ENCODE measurements at places on chromosomes 1 and 21.

- DNase-seq = no peak
Observed at GRCh38 chr1:223052931-223053330, 90.1 kb downstream of the TLR5 start.

GRCh38 chr1:157652859-157653493 is 47.6 kb downstream of the FCRL3 start:
- DNase-seq = no peak

GRCh38 chr21:32093646-32094462 is 185.0 kb downstream of the MIS18A start:
- DNase-seq = no peak

DNA sequence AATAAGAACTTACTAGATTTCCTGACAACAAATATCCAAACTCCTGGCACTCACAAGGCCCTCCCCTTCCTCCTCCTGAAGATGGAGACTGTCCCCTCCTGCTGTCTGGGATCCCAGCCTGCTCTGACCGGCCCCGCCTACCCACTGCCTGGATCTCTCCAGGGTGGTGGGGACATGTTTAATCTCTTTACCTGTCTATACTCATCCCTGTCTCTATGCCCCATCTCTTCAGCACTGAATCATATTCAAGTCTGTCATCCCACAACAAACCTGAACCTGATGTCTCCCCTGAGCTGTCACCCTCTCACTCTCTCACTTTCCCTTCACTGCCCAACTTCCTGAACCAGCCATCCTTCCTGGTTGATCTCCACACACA is 22.1 kb downstream of the MATN1 start:
- no peak for DNase-seq

DNA sequence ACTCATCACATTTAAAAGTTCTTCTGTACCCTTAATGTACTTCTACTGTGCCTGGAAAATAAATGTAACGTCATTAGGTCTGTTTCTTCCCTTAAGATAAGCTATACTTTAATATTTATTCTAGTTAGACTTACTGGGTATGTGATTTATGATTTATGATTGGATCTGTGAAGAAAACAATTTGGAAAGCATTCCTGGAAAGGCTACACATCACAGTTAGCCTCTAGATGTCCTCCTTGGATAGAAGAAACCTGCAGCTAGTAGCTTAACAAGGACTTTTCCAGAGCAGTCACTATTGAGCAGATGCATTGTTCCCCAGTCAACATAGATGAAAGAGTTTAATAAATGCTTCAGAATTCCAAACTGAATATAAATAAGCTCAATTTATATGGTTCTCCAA is 22.2 kb upstream of the ABL2 start:
- DNase-seq = peak; percentile 20

DNA sequence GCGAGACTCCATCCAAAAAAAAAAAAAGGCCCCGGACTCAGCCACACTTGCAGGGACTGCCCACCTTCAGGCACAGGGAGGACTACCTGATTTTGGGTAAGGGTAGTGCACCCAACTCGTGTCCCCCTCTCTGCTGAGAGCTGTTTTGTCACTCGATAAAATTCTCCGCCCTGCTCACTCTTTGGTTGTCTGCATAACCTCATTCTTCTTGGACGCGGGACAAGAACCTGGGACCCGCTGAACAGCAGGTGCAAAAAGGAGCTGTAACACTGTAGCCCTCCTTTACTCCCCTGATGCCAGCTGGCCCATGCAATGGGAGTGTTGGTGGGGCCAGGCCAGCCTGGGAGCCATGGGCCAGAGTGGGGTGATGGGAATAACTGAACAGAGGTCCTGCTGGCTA is 10.6 kb downstream of the S100B start:
- DNase-seq = no peak

- no peak for DNase-seq
Observed at GRCh38 chr21:39096754-39097153, 86.5 kb downstream of the PSMG1 start.

DNA sequence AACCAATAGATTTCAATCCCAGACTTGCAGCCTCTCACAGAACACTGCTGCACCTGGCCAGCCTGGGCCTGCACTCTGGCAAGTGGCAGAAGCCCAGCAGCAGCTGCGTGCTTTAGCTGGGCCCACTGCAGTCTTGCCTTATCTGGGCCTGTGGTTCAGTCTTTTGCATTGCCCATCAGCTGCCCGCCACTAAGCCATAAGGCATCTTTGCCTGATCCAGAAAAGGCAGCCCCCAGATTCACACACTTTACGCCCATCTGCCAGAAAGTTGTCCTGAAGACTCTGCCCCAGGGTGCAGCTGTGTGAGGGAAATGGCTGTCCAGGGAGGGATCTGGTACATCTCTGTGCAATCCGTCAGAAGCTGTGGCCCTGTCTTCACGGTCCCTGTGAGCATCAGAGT is 217.0 kb downstream of the DNAH14 start:
- DNase-seq = no peak

GRCh38 chr21:45916011-45916840 is 65.3 kb upstream of the COL6A1 start:
- no peak for DNase-seq

- DNase-seq = peak; percentile 67
Observed at GRCh38 chr1:153985341-153985912, 712 bp downstream of the RAB13 start.

GRCh38 chr1:50214717-50215116 is 106.0 kb downstream of the ELAVL4 start:
- DNase-seq = no peak

DNA sequence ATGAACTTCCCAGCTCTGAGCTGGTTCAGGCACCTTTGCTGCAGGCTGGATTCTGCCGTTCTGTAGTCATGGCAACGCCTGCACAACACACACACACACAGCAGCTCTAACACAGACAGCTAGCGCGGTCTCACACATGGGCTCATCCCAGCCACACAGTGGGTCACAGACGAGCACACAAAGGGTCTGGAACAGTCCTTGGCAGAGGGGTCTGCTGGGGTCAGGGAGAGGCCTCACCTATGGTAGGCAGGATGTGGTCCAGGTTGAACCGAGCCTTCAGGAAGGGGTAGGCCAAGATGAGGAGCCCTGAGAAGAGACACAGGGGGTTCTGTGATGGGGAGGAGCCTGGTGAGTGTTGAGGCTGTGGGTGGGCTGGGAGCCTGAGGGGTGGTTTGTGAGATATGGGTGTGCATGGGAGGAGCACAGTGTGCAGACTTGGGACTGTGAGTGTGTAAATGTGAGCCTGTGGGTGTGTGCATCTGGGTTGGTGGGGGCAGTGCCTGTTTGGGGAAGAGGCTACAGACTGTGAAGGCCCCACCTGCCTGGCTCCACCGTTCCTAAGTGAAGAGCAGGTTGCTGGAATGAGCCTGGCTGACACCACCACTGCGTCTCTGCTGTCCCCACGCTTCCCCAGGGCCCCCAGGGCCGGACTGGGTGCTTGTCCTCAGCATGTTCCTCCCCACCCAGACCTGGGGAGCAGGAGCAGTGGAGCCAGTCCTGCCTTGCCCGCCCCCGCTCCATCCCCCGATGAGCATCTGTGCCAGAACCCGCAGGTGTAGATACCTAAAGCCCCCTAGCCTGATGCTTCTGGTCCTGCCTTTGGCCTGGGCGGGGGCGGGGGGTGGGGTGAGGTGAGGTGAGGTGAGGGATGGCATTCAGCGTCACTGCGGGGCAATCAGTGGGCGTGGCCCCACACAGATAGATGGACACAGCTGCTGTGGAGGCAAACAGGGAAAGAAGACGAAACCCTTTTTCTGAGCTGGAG is 1.5 kb downstream of the KNCN start:
- DNase-seq = no peak

DNA sequence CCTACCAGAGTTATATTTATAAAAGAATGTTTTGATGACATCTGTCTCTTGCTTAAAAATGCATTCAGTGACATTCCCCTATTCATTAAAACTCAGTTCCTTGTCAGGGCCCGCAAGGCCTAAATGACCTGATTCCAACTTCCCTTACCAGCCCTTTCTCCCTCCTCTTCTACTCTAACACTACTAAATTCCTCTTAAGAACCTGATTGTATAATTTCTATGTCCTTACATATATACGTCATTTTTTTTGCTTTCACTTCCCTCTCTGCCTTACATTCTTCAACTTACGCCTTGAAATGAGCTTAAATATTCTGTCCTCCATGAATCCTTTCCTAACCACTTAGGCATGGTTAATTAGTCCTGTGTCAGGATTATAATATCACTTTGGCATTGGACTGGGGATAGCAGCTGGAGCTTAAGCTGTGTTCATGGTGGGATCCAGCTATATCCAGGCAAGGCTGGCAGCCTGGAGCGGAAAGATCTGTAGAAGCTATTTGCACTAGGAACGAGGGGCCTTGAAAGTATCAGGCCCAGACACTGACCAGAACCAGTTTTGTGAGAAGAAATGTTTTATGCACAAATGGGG is 360.2 kb upstream of the PTBP2 start:
- DNase-seq = no peak

DNA sequence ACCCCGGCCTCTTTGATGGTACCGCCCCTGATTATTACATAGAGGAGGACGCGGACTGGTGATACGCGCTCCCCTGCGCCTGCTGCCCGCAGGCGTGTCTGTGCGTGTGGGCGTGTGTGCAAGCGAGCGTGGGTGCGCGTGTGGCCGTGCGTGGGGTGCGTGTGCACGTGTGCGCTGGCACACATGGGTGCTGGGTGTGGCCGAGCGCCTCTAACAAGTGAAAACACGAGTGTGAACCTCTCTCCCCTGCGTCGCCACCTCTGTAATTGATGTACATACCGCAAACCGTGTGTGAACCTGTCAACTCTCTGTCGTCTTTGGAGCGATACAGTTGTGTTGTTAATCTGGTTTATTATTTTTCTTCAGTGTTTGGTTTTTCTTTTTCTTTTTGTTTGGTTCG is 87.8 kb upstream of the TMEM51 start:
- no peak for DNase-seq

- no peak for DNase-seq
Observed at GRCh38 chr1:221946768-221947167, 204.9 kb upstream of the DUSP10 start.

- DNase-seq = no peak
Observed at GRCh38 chr1:22517956-22518355, 45.3 kb upstream of the EPHA8 start.

GRCh38 chr21:31974454-31974985 is 101.7 kb downstream of the HUNK start:
- DNase-seq = no peak

DNA sequence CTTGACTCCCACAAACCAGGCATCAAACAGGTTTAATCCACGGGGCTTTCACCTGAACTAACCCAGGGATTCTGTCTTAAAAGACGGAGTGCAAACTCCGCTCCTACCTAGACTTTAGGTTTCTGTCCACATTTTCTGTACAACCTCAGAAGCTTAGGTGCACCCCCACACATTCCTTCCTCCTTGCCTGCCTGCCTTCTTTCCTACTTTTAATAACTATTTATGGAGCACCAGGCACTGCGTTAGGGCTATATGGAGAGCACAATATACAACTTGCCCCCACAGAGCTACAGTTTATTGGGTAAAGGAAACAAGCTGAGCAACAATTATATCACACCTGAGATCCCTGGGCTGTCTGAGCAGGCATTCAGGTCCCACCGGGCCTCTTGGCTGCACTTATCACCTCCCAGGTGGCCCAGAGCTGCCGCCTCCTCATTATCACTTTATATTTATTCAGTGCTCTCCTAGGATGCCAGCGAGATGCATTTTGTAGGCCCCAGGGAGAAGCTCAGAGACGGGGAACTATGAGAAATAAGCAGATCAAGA is 64.1 kb downstream of the DNTTIP2 start:
- DNase-seq = no peak

- peak; percentile 9 for DNase-seq
Observed at GRCh38 chr1:177620636-177621190, 349.1 kb downstream of the SEC16B start.

DNA sequence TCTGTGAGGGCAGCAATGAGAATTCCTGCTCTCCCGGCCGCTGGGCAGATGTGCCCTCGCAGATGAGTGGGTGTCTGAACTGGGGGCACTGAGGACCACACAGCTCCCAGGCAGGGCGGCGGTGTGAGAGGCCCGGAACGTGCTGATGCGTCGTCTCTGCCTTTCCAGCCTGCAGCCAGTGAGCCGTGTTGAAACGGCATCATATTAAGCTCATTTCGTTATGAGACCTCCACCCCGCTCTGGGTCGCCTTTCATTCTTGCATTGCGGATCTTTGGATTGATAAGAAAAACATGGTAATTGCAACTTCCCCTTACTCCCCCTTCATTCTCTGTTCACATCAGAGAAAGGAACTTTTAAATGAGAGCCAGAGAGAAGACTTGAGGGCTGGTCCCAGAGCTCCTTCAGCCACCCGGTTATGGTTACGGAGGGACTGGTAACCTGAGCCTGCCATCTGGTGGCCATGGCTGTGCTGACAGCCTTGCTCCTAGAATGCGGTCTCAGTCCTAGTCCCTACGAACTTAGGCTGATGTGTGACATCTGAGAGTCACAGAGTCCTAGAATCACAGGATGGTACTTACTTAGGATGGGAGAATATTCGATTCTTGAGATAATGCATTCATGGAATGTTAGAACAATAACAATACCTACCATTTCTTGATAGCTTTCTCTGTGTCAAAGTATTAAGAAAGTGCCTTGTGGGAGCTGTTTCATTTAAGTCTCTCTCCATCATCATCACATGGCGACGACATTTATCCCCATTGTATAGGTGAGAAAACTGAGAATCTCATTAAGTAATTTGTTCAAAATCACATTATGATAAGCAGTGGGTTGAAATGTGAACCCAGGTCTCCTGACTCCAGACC is 271.0 kb downstream of the TRABD2B start:
- DNase-seq = peak; percentile 29

DNA sequence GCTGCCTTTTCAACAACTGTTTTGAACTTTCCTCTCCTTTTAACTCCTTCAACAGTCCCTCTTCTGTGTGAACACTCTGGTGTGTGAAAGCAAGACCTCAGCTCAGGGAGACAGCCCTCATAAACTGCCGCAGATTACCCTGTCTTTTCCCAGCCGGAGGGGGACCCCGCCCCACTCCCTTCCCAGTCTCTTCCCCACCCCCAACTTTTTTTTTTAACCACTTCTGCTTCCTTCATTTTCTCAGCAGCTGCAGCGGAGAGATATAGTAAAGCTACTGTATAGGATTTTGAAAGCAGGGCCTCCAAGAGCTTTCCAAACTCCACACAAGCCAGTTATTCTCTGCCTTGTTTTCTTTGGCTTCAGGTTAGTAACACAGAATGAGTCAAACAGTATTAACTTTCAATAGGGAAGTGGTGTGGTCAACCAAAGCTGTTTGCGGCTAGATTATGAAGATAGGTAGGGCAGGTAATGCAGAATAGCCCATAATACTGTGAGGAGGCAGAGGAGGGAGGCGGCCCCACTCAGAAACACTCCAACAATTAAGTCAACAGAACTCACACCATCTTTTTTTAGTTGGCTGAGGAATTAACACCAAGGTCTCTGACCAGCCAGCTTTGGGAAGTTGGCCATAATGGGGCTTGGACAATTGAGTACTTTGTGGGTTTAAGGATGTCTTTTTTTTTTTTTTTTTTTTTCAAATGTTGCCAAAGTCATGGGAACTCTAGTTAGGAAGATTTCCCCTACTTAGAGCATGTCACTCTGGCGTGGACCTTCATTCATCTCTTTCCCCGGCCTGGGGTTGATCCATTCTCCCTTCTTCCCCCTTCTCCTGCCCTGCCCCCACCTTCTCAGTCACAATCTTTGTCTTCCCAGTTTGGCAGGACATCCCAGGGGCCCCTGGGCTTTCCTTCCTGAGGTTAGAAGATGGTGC is 177.0 kb downstream of the CLIC6 start:
- DNase-seq = peak; percentile 37
